H54 (cell line): ENCODE measurements at places on chromosomes 11 and 22.

DNA sequence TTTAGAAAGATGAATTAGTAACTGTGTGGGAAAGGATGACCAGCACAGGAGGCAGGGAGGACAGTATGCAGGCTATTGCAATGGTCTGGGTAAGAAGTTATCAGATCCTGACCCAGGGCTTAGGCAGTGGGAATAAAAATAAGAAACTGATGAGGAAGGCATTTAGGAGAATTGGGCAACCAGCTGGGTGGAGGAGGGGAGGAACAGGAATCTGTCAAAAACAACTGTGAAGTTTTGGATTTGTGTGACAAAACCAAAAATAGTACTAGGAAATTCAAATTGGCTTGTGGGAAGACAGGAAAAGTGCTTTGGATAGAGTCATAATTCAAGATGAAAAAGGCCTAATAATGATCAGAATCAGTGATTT lies 27.9 kb downstream of the MMP13 start:
- DNase-seq, result no peak

DNA sequence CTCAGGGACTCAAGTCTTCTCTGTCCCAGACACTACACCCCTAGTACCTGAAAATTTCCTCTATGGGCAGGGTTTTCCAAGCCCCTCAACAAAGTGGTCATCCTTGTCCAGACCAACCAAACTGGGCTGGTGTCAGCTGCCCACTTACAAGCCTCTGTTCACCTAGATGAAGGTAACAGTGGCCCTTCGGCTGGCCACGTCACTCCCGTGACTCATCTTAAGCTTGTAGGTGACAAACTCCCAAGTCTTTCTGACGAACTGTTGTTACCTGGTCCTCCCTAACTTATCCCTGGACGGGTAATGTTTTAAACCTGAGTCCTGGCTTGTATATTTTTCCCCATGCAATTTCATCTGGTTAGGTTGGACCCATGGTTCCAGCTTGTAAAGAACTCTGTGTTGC lies 4.7 kb downstream of the CXCR5 start:
- no peak for DNase-seq

DNA sequence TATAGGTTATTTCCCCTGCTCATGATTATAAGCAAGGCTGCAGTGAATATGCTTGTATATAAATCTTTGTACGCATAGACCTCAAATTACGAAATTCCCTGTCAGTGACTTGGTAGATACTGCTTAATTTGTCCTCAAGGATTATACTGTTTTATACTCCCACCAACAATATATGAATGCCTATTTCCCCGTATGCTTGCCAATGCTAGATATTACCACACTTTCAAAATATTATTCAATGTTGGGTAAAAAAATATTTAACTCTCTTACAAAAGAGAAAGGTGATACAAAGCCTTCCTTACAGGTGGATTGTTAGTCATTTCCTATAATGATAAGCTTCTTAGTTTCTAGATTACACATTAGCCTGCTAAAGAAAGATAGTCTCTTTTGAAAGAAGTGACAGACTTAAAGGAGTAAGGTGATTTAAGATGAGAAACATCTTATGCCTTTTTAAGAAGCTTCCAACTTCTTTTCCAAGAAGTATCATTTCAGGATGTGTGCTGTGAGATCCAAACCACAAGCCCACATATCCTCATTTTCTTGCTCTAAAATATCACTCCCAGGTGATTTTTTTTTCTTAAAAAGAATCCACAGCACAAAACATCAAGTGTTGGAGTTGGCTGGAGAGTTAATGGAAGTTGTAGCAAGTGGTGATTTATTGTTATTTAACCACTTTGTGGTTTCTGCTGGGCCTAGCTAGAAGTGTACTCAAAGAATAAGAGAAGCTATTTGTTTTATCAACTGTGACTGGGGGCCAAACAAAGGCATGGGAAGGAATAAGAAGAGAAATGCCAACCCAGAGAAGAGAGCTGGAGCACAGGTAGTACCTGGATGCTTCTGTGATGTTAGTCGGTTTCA lies 59.2 kb downstream of the BARX2 start:
- DNase-seq, result no peak

GRCh38 chr11:92941676-92942571 lies 27.5 kb upstream of the MTNR1B start:
- DNase-seq, result peak; percentile 17

- peak; percentile 81 for DNase-seq
These were observed 4.9 kb upstream of the CELSR1 start for GRCh38 chr22:46542011-46542985.

GRCh38 chr11:33063326-33063881 lies 24.0 kb downstream of the TCP11L1 start:
- no peak for DNase-seq

DNA sequence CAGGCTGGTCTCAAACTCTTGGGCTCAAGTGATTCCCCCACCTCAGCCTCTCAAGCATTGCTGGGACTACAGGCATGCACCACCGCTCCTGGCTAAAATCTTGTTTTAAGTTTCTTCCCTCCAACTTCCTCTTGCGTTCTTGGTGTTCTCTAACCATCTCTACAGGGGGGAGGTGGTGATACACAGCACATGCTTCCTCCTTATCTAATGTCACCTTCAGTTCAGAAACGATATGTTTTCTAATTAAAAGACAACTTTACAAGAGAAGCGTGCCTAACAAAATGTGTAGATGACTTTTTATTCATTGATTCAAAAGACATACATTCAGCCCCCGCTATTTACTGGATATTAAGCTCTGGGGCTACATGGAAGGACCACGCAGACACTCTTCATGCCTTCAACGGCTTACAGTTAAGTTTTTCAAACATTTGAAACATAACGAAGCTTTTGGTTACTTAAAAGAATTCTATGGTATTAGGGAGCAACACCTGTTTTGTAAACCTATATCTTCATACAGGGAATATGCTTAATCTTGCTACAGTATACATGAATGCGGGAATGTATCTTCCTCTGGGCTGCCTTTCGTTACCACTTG lies 933 bp upstream of the DLAT start:
- DNase-seq, result no peak
